ENCODE measurements at places on chromosomes 2 and 18.
A peak's percentile ranks its signal among the peaks of the same experiment; 100 is the strongest.

DNA sequence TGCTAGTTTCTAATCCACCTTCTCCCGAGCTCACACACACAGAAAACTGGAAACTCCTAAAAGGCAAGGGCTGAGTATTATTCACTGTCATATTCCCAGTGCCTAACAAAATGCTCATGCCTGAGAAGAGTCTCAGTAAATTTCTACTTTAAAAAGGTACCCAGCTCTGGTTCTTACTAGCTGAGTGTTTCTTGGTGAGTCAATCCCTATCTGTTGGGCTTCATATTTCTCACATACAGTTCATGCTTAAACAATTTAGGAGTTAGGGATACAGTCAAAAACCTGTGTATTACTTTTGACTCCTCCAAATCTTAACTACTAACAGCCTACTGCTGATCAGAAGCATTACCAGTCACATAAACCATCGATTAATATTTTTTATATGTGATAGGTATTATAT, 204.9 kb downstream of the EN1 start:
- DNase-seq: no peak

GRCh38 chr18:56835331-56835730, 184.2 kb downstream of the WDR7 start:
- DNase-seq: peak; percentile 8

GRCh38 chr2:153828335-153828734, 43.4 kb upstream of the GALNT13 start:
- no peak for DNase-seq

- no peak for DNase-seq
Measured at GRCh38 chr18:77857678-77858655, 608.3 kb downstream of the GALR1 start.

DNA sequence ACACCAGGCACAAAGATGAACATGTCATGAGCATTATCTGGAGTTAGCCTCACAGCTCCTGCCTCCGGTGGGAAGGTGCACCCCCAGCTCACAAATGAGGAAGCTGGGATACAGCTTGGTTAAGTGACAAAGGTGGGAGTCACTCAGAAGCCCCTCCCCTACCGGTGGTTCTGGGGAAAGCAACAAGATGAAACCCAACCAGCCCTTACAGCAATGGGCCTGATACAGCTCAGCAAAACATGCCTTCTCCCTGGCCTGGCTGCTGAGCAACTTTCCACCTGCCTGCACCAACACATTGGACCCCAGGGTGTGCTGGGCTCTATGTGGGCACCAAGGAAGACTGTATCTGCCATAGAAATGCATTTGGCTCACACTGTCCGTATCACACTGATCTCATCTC, 113.2 kb downstream of the GYPC start:
- no peak for DNase-seq

- no peak for DNase-seq
Measured at GRCh38 chr2:44759823-44760222, 181.7 kb upstream of the SIX3 start.

DNA sequence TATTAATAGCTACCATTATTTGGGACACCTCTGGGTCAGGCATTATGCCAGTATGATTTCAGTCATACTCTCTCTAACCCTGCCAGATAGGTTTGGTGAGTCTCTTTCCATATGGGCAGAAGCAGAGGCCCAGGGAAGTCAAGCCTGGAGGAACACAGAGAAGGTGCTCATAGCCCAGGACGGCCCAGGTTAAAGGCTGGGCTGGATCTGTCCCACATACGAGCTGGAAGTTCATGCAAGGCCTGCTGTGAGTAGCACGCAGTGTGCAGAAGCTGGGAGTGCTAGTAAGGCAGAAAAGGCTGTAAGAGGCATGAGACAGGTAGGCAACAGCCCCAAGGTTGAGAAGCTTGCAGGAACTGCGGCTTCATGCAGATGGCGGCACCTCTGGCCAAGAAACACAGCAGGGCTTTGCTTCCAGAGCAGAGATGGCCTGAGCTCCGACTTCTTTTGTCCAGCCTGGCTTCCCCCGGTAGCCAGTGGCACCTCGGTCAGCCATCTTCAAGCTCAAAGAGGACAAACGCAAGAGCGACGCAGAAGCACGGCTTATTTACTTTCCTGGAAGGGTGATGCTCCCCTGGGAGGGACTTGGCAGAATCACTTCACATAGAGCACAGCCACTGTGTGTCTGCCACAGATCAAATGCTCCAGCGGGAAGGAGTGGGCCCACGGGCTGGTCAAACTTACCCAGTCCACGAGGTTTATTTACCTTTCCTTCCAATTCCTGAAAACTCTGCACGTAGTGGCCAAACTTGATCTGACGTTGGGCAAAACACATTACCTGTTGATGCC, 58.5 kb upstream of the MAP4K4 start:
- DNase-seq: no peak

DNA sequence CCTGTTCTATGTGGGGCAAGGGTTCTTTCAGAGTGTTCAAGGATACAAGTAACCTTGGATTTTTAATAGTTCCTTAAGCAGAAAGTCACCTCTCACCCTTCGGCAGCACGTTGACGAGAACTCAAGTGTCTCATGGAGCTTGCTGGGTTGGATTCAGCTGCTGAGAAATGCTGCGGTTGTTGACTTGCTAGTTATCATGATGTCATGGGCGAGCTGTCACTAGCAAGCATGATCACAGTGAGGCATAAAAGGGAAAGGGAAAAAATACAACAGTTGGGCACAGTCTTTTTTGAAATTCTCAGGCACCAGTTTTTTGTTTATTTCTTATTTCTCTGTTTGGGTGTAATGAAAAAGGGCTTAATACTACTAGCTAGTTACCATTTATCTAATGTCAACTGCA, 53.2 kb downstream of the ADCYAP1 start:
- DNase-seq: no peak

Data from HS-5 (cell line).